ENCODE measurements at places on chromosomes 4 and X.
A peak's percentile ranks its signal among the peaks of the same experiment; 100 is the strongest.

DNA sequence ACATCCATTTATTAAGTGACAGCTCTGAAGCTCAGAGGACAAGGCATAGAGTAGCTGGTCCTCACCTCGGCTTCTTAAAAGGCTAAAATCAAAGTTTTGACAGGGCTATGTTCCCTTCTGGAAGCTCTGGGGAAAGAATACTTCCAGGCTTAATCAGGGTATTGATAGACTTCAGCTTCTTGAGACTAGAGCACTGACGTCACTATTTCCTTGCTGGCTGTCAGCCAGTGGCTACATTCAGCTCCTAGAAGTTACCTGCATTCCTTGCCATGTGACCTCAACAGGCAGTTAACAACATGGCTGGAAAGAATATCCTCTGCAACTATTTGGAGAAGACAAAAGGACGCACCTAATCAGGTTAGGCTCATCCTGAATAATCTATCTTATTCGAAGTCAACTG lies 1144.8 kb downstream of the ADGRL3 start:
- DNase-seq, result no peak

DNA sequence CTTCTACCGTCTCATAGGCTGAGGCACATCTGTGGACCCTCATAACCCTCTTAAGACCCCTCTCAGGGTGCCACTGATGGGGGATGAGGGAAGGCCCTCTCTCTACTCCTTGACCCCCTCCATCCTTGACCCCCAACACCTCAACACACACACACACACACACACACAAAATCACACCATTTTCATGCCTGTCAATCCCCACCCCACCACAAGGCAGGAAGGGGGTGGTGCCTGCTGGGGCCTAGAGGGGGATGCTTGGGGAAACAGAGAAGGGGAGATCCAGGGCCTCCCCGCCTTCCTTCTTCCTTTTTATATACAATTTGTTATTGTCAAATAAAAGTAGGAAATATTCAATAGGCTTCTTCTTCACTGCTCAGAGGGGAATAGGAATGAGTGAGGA lies 1.2 kb upstream of the EBP start:
- DNase-seq, result no peak

GRCh38 chr4:181538431-181538830 lies 704.8 kb upstream of the TENM3 start:
- DNase-seq, result no peak

DNA sequence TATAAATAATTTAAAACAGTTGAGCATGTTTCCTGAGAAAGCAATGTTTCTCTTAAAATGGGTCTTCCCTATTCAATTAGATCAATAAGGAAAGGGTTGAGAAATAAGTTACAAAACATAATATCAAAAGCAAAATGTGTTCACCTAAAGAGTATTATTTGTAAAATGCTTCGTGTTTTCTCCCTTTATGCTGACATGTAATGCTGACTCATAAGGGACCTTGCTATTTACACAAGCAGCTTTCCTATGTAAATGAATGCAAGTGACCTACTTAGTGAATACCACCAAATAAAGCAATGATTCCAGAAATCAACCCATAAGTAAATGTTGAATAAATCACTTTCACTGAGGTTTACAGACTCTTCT lies 91.5 kb downstream of the ELOVL6 start:
- DNase-seq, result no peak

DNA sequence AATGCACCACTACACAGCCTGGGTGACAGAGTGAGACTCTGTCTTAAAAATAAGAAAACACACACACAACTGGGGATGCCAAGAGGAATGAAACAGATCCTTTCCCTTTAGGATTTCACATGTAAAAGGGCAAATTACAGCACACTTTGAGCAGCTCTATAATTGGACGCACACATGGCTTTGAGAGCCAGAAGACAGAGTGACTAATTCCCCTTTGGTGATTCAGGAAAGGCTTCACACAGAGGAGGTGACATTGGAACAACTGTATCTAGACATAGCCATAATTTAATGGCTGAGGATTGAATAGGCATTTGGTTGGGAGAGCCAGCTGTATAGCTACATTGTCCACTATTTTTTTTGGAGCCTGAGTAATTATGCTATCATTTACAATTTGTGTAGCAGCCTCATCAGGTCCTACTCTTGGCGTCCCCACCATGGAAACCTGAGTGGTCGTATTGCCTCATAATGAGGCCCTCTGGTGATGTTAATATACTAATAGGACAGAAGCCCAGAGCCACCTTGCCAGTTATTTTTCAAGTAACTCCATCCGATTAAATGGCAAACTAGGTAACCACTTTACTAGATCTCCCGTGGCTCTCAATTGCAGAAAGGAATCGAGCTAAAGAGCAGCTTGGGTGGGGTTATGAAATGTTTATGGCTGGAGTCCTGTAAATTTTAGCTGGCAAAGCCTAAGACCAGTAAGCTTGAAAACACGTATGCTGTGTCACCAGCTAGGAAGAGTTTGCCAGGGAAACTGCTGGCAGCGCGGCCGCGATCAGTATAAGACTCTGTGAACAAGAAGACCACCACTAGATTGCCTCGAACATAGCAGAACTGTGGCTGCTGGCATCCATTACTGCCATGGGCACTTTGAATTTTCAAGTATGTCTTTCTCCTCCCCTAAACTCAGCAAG lies 8.5 kb upstream of the PPEF1 start:
- DNase-seq, result no peak

DNA sequence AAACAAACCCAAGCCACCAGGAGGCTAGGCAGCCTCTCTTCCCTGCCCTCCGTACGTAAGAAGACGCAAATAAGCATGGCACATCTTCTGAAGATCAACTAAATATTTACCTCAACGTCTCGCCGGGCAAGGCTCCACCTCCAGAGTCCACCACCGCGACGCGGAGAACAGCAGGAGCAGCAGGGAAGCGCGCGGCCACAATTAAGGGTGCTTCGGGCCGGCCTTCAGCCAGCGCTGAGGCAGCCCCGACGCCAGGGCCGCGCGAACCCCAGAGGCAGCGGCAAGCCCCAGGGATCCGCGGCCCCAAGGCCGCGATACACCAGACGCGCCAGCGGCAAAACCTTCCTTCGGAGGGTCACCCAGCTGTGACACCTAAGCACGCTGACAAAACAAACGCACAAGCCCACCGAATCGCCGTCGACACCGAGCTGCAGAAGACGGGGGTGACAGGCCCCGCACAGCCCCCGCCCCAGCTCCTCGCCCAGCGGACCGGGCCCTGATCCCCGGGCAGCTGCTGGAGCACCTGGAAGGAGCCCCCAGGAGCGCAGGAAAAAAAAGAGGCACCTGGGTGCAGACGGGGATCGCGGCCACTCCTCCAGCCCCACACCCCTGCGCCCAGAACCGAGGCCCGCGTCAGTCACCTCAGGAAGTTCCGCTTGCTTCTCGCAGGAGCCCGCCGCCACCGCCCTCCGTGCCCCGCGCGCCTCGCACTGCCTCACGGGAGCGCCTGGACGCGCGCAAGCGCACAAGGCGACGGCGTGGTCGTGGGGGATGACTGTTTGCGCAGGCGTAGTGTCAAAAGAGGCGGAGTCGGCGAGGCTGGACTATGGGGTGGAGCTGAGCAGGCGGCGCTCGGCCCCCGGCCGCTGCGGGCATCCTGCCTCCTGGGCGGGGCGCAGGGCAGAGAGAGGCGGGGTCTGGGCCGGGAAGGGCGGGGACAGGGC lies at the start of the genes HAUS3 and POLN:
Gene HAUS3 (minus strand): TSS at position 712 of the 944 bp plus-strand sequence. CDS start 1,175 bp downstream, outside the sequence.
Gene POLN (minus strand): TSS at position 712 of the 944 bp plus-strand sequence. CDS start 12,890 bp downstream, outside the sequence.
- DNase-seq, result peak; percentile 100

GRCh38 chr4:16102356-16102755 lies 18.5 kb upstream of the PROM1 start:
- no peak for DNase-seq

- DNase-seq, result no peak
Observed at GRCh38 chr4:75302648-75303047, 211.6 kb downstream of the RCHY1 start.

- DNase-seq, result peak; percentile 40
Observed at GRCh38 chrX:40177117-40177430, 79.3 kb upstream of the BCOR start.

DNA sequence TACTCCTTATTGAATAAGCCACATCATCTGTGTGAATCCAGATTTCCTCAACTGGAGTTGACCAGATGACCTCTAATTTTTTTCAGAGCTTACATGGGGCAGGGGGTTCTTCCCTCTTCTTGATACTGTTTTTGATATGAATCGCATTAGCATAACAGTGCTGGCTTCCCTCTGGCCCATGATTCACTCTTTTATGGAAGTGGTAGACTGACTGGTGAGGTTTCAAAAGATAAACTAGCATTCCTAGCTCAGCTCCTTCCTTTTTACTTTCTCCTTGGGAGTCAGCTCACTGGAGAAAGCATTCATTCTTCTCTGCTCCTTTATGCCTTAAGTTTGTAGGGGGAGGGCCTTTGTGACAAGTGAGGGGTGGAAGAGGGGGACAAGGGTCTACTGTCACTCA lies 161.0 kb upstream of the FGF13 start:
- DNase-seq, result no peak

DNA sequence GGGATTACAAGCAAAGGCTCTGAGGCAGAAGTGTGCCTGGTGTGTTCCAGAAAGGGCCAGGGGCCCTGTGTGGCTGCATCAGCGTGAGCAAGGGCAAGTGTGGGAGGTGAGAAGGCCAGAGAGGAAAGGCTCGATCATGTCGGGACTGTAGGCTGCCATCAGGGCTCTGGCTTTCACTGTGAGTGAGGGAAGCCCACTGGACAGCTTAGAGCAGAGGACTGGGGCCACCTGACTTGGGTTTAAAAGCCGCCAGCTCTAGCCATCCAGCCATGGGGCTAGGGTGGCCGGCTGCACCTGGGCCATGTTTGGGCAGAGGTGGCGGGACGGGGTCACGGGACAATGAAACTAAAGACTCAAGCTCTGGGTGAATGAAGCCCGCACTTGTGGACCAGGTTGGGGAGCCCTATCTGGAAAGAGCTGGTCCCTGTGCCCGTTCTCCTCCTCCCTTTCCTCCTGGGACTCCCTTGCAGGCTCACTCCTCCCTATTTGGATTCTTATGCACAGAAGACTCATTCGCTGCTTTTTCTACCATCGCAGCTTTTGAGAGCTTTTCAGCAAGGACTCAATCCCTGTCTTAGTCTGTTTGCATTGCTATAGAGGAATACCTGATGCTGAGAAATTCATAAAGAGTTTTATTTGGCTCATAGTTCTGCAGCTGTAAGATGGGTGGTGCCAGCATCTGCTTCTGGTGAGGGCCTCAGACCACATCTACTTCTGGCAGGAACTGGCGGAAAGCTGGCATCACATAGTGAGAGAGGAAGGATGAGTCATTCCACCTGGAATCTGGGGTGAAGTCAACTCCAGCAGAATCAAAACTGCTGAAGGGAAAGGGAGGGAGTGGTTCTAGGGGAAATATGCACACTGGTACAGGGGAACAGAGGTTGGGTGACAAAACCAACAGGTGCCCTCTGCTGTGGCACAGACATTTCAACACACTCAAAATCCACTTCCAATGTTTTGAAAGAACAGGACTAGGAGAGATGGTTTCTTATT lies 15.3 kb downstream of the CTAG1B start:
- DNase-seq, result no peak

DNA sequence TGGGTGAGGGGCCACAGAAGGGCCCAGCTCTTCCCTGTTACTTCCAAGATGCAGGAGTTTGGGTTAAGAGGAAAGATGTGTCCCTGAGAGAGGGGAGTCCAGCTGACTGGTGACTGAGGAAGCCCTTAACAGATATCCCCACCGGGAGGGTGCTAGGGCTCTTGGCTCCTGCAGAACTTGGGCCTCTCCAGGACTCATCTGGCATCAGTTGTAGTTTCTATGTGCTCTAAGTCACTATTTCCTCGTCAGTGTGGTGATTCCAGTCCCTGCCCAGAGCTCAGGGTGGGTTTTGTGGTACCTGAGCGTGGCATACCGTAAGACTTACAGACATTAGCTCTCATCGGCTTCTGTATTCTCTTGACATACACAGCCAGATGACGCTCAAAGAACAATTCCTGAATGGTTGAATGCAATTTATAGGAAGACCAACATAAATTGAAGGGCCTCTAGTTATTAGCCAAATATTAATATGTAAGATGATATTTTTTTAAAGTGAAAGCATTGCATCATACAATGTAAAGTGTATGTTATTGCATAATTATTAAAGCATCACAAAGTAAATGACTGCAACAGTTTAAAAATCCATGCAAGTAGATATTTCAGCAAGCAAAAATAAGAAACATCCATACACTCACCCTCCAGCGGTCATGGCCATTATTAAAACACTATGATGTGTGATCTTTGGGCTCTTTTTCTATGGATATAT lies 195.5 kb downstream of the PTTG2 start:
- DNase-seq, result no peak

DNA sequence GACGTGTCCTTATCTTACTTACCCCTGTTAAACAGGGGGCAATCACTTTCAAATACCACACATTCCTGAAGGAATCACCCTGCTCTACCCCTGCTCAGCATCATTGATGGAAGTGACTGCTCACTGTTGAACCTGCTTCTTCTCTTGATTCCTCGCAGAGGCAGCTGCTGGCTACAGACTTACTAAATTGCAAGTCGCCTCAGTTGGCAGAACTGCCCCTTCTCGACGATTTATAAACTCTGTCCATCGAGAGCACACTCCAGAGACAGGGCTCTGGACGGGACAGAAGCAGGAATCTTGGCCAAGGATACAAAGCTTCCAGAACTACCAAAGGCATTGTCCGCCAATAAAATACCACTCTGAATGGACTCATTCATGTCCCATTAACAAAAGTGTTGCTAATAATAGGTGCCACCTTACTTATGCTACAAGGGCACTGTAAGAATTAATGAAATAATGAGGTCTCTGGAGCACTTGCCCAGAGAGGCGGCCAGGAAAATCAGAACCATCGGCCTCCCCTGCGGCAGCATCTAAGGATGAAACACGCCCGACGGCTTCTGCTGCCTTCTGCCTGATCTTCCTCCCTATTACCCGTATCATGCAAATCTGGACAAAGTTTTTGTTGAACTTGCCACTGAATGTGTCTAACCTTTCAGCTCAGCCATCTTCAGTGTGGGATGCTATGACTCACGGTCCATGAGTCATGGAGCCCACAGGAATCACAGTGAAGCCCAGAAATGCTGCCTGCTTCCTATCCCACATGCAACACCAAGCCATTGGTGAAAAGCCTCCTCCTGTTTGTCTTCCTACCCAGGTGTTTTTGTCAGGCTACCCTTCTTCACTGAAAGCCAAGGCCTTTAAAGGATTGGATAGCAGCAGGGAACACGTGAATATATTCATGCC lies 164.9 kb downstream of the MAML3 start:
- no peak for DNase-seq

- no peak for DNase-seq
Observed at GRCh38 chrX:21708116-21708515, 49.8 kb downstream of the SMPX start.

DNA sequence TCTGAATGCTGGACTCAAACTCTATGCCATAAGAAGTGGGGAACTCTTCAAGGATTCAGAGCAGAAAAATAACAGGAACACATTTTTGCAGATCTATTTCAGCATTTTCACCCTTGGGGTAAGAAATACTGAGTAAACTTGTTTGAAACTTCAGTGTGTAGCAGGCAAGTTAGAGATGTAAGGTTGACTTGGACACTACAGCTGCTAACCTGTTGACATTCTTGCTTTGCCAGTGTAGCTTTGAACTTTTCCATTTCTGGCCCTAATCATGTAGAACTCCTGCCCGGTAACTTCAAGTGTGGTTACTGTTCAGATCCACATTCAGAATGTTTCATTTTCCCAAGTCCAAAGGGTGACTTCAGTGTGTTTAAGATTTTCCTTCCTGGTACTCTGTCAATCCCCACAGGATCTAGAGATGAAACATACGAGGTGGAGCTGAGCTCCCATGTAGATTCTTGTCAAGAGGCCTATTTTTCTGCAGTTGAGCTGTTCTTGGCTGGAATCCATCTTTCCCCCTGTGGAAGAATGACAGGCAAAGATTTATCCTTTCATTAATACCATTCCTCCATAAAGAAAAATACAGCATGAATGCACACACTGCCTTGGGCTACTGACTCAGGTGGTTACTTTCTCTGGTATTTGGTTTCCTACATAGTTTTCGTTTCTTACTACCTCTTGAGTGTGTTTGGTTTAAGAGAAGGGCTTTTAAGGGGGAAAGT lies 34.1 kb downstream of the FHDC1 start:
- DNase-seq, result no peak

Measured in naive B cell (primary cell).